ENCODE measurements at places on chromosomes 11 and 22.

- no peak for DNase-seq
These were observed 112.2 kb upstream of the SYT13 start for GRCh38 chr11:45398325-45398724.

DNA sequence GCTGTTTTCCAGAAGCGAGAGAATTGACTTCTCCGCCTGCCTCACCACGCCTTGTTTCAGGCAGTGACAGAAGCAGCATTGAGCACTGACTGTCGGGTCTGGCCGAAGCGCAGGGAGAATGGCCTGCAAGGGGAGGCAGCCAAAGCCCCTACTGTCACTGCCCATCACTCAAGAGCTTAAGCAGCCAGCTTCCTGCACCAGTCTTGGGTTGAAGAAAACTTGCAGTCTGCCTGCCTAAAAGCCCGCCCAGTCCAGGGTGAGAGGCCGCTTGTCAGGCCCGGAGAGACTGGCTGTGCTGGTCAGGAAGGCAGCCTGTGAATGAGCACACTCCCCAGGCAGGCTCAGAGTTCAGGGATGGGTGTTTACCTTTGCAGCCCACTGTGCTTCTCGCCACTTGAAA is 108.3 kb downstream of the PKNOX2 start:
- no peak for DNase-seq

GRCh38 chr22:35887296-35887875 is 141.2 kb downstream of the RBFOX2 start:
- no peak for DNase-seq

- DNase-seq = no peak
These were observed 2.2 kb downstream of the CADM1 start for GRCh38 chr11:115501893-115502589.

- DNase-seq = no peak
These were observed 53.1 kb downstream of the SPECC1L start for GRCh38 chr22:24323695-24324094.

- no peak for DNase-seq
These were observed 6.2 kb downstream of the TOLLIP start for GRCh38 chr11:1303126-1303821.

GRCh38 chr11:9459667-9460321 is 1.0 kb upstream of the ZNF143 start:
- DNase-seq = peak; percentile 34

GRCh38 chr11:119421941-119422808 is 797 bp downstream of the THY1 start:
- DNase-seq = no peak

DNA sequence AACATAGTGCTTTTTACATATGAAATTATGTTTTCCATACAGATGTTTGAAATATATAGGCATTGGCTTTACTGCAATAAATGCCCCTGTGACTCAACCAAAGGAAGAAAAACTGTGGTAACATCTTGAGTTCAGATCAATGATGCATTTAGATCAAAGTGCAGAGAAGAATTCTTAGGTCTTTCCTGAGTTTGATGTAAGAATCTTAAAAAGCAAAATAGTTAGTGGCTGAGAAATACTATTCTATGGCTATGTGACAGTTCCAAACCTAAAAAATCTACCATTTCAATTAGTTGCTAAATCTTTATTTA is 93.7 kb downstream of the SOX6 start:
- DNase-seq = no peak

DNA sequence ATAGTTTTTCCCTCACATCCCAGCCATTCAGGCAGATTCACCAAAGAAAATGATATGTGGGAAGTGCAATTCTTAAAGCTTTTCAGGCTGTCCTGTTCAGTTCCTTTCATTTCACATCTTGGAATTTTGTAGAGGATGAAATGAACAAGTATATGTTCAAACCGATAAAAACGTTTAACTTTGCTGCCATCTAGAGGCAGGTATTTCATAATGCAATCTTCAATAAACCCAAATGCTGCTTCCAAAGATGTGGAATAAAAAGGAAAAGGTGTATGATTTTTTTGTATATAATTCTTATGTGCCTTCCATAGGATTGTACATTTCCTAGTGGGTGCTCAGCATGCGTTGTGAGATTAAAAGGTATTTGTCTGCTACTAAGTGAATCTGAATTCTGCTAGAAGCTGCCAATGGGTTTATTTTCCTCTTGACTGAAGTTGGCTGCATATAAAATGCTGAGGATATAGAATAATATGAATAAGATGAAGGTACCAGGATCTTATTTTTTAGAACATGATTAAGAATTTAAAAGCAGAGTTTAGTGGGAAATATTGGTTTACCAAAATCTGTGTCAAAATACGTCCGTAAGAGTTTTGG is 199.3 kb downstream of the PGR start:
- no peak for DNase-seq

GRCh38 chr11:63543711-63544110 is 7.1 kb downstream of the PLAAT4 start:
- no peak for DNase-seq

- DNase-seq = no peak
These were observed 226.1 kb upstream of the FAT3 start for GRCh38 chr11:91998481-91998880.

DNA sequence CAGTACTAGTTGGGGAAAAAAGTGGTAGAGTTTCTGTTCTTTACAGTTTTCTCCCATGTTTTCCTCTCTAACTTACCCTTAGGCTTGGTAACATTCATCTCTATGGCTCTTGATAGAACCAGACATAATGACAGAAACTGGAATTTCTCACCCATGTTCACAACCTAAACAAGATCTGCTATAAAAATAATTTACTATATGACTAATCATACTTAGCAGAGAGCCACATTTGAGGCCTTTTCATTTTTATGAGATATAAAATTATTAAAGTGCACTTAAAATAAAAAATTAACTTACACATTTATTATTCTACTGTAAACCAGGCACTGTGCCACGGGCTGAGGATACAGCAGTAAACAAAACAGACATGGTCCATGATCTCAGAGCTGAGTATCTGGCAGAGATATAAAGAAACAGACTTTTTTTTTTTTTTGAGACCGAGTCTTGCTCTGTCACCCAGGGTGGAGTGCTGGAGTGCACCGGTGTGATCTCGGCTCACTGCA is 98.1 kb downstream of the GAB2 start:
- no peak for DNase-seq

GRCh38 chr22:45642986-45643385 is 28.6 kb upstream of the ATXN10 start:
- DNase-seq = no peak

- no peak for DNase-seq
These were observed 34.9 kb upstream of the RRAS2 start for GRCh38 chr11:14393889-14394288.

- DNase-seq = no peak
These were observed 36.4 kb upstream of the TPBGL start for GRCh38 chr11:75204012-75204674.

Data from bone marrow (tissue), 2 donors.